Heart right ventricle (tissue), 16 donors: ENCODE measurements at places on chromosomes 4 and X. TPM values are rescaled to one million over a fixed set of nuclear protein-coding genes. Genes with fewer than 3 reads are reported as not detected.
A peak's percentile ranks its signal among the peaks of the same experiment; 100 is the strongest.

- H3K4me3 ChIP-seq: no peak overlapping the region
- H3K27me3 ChIP-seq: no peaks in the 10 kb centered on the region
- H3K36me3 ChIP-seq: no peaks in the 10 kb centered on the region
- H3K4me1 ChIP-seq: no peaks in the 10 kb centered on the region
These were observed 48.3 kb downstream of the AMELX start for GRCh38 chrX:11341274-11342201.

- H3K36me3 ChIP-seq: no peaks in the 10 kb centered on the region
- H3K4me3 ChIP-seq: no peak overlapping the region
- no peaks in the 10 kb centered on the region for H3K27me3 ChIP-seq
- no peak overlapping the region for H3K27ac ChIP-seq
- DNase-seq: no peak
- H3K4me1 ChIP-seq: peaks cover 12% of the 10 kb centered on the region
These were observed 134.5 kb downstream of the BTC start for GRCh38 chr4:74659576-74660411.

GRCh38 chr4:48746608-48747362 is 33.3 kb downstream of the FRYL start:
- no peak for DNase-seq
- no peak overlapping the region for H3K4me3 ChIP-seq
- peaks cover 57% of the 10 kb centered on the region for H3K4me1 ChIP-seq
- no peaks in the 10 kb centered on the region for H3K36me3 ChIP-seq
- no peaks in the 10 kb centered on the region for H3K27me3 ChIP-seq

DNA sequence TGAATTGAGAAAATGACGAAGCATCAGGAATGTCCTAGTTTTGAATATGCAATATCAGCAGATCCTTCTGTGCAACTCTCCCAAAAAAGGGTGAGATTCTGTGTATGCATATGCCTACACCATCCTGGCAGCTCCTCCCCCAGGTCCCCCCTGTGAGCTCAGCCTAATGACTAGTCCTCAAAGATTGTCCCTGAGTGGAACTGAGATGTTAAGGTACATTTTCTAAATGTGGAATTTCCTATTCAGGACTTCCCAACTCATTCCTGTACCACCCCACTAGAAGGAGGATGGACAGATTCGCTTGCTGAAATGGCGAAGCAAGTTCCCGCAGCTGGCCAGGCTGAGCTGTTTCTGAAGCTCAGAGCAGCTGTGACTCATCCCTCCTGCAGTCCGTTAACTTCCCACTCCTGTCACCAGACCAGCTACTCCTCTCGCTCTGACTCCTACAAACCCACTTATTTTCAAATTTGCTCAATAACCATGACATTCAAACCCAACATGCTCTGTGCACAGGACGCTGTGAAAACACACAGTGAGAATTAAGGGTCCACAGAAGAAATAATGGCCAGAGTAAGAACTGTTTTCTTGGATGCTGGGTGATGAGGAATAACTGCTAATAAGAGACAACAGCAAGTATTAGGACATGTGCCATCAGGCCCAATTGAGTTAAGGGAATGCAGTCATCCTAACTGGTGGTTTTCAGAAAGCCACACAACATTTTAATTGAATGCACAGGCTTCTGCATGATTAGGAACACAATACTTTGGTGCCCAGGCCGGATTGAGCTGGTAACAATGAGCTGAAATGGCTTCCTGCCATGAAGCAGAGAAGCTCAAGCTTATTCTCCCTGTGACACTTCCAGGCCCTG is 40.0 kb upstream of the IRF2 start:
- no peaks in the 10 kb centered on the region for H3K36me3 ChIP-seq
- H3K4me1 ChIP-seq: peaks cover 10% of the 10 kb centered on the region
- DNase-seq: peak; percentile 33
- H3K27ac ChIP-seq: no peak overlapping the region

GRCh38 chr4:174521800-174522182 is 497 bp downstream of the HPGD start:
- no peaks in the 10 kb centered on the region for H3K36me3 ChIP-seq
- no peak overlapping the region for H3K27ac ChIP-seq
- peak; percentile 3 for DNase-seq
- peak overlapping the region; percentile 69 for H3K4me3 ChIP-seq

- no peaks in the 10 kb centered on the region for H3K27me3 ChIP-seq
- no peaks in the 10 kb centered on the region for H3K36me3 ChIP-seq
- no peak overlapping the region for H3K4me3 ChIP-seq
- no peaks in the 10 kb centered on the region for H3K4me1 ChIP-seq
- H3K27ac ChIP-seq: no peak overlapping the region
These were observed 198.8 kb downstream of the VEGFC start for GRCh38 chr4:176593943-176594342.

GRCh38 chrX:45743081-45743533 is 542.4 kb upstream of the DIPK2B start:
- H3K36me3 ChIP-seq: no peaks in the 10 kb centered on the region
- H3K27me3 ChIP-seq: no peaks in the 10 kb centered on the region
- H3K4me1 ChIP-seq: peaks cover 4% of the 10 kb centered on the region
- H3K27ac ChIP-seq: no peak overlapping the region

- no peaks in the 10 kb centered on the region for H3K27me3 ChIP-seq
- DNase-seq: no peak
- no peak overlapping the region for H3K4me3 ChIP-seq
- no peak overlapping the region for H3K27ac ChIP-seq
These were observed 25.0 kb downstream of the RFC1 start for GRCh38 chr4:39341075-39341725.

GRCh38 chr4:5887011-5887360 is 5.9 kb downstream of the CRMP1 start:
- H3K27me3 ChIP-seq: peaks cover 57% of the 10 kb centered on the region
- peak overlapping the region; percentile 54 for H3K4me3 ChIP-seq
- no peak overlapping the region for H3K27ac ChIP-seq
- H3K36me3 ChIP-seq: no peaks in the 10 kb centered on the region
- DNase-seq: no peak

- no peaks in the 10 kb centered on the region for H3K36me3 ChIP-seq
- H3K4me3 ChIP-seq: no peak overlapping the region
- H3K27me3 ChIP-seq: no peaks in the 10 kb centered on the region
- H3K27ac ChIP-seq: no peak overlapping the region
These were observed 39.3 kb downstream of the PAGE1 start for GRCh38 chrX:49656533-49656932.

GRCh38 chr4:87038837-87039615 is 104.2 kb downstream of the AFF1 start:
- no peak overlapping the region for H3K4me3 ChIP-seq
- H3K27me3 ChIP-seq: no peaks in the 10 kb centered on the region
- peak overlapping the region; percentile 80 for H3K27ac ChIP-seq
- peak; percentile 71 for DNase-seq
- H3K4me1 ChIP-seq: peaks cover 83% of the 10 kb centered on the region
- no peaks in the 10 kb centered on the region for H3K36me3 ChIP-seq

DNA sequence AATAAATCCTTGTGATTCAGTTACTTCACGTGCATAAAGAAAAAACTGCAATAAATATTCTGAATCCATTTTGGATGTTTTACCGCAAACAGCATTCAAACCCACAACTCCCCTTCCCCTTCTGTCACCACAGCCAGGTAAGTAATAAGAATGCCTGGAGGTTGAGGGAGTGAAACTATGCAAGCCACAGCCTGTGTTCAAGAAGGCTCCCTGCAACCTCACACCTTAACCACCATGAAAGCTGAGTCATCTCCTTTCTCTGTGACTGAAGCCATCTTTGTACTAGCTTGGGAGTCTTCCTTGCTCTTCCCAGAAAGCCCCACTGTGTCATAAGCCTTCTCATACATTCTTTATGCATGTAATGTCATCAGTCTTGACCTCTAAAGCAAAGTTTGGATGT is 297.0 kb upstream of the PUDP start:
- H3K4me3 ChIP-seq: no peak overlapping the region
- no peaks in the 10 kb centered on the region for H3K4me1 ChIP-seq
- DNase-seq: no peak
- no peaks in the 10 kb centered on the region for H3K36me3 ChIP-seq
- no peak overlapping the region for H3K27ac ChIP-seq
- H3K27me3 ChIP-seq: no peaks in the 10 kb centered on the region

DNA sequence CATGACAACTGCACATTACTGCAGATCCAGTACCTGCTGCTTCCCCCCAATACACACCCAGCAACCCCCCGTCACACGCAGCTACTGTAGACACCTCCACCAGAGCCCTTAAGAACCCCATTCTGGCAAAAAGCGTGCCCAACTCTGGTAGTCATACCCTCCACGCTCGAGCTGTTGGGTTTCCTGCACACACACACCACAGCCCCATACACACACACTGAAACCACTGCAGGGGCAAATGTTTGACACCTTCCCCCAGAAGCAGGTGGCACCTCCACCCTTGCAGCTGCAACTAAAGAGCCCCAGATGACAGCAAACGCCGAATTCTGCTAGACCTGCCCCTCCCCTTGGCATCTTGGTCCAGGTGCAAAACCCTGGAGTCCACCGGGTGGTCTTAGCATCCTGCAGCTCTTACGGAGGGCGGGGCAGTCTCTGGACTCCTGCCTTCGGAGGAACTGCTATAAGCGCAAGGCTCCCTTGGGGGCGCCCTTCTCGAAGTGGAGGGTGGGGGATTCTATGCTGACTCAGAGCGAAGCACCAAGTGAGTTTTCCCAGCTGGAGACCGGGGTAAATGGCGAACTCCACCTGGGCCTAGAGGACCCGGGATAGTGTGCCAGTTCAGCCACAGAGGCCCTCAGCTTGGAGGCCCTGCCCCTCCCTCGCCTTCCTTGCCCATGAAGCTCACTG is 1.5 kb downstream of the FRMPD3 start:
- H3K27ac ChIP-seq: no peak overlapping the region
- no peaks in the 10 kb centered on the region for H3K36me3 ChIP-seq
- no peak for DNase-seq
- H3K4me1 ChIP-seq: no peaks in the 10 kb centered on the region

DNA sequence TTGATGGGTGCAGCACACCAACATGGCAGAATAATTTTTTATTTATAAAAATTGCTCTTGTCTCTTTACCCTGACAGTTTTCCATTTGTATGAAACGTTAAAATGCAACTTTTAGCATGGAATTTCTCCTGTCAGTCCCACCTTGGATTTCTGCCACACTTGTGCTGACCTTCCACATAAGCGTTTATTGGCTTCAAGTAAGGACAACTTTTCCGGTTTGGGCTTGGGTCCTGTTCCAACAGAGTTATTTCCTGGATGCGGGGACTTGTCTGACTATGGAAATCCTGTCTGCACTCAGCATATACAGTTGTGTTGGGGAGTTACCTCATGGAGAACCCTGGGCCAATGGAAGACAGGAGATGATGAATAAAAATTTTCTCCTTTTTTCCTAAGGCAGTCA is 294.7 kb downstream of the NAF1 start:
- no peak overlapping the region for H3K27ac ChIP-seq
- no peaks in the 10 kb centered on the region for H3K27me3 ChIP-seq
- no peak overlapping the region for H3K4me3 ChIP-seq
- no peak for DNase-seq
- H3K36me3 ChIP-seq: no peaks in the 10 kb centered on the region
- no peaks in the 10 kb centered on the region for H3K4me1 ChIP-seq

GRCh38 chr4:124939908-124940307 is 227.4 kb upstream of the ANKRD50 start:
- no peak for DNase-seq
- no peaks in the 10 kb centered on the region for H3K27me3 ChIP-seq
- H3K4me3 ChIP-seq: no peak overlapping the region
- H3K4me1 ChIP-seq: no peaks in the 10 kb centered on the region
- peak overlapping the region; percentile 62 for H3K27ac ChIP-seq
- H3K36me3 ChIP-seq: no peaks in the 10 kb centered on the region

DNA sequence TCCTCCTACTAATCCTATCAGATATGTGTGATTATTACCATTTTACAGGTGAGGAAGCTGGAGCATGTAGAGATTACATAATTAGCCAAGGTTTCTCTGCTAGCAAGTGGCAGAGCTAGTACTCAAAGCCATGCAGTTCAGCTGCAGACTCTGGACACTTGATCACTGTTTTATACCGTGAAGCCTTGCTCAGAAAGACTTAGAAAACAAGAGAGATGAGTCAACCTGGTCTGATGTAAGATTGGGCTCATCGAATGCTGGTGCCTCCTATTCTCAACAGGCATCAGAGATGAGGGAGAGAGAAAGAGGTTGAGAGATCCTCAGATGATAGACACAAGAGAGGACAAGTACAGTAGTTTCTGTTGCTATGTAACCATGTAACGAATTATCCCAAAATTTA is 19.0 kb upstream of the PDE5A start:
- H3K4me3 ChIP-seq: no peak overlapping the region
- H3K4me1 ChIP-seq: no peaks in the 10 kb centered on the region

DNA sequence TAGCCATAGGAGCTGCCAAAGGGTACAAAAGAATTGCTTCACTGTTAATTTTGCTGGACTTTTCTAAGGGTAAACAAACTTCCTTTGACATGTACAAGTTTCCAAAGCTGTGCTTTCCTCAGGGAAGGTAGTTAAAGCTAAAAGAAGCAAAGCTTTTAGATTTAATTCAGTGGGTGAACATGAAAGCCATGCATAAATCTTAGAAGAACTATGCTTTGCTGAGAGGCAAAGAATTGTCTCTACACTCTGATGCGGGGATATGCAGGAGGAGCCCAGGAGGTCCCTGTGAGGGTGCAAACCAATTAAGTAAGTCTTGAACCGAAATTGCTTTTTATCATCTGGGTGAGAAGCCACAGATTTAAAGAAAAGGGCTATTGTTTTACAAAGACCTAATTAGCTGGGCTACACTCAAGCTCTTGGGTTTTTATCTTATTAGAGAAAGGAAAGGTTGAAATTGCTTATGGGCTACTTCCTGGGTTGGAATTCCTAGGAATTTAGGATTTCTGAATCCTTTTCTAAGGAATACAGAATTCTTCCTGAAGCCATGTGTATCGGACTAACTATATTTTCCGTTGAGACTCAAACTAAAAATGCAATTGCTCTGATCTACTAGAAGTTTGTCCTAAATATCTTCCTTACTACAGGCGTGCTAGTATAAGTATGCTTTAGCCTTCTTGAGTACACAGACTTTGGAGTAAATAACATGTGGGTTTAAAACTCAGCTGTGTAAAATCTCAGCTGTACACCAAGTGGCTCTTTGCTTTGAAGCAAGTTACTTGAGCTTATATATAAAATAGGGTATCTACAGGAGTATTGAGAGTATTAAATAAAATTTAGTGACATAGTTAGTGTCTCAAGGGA is 188.4 kb upstream of the ANK2 start:
- H3K36me3 ChIP-seq: no peaks in the 10 kb centered on the region
- peaks cover 3% of the 10 kb centered on the region for H3K4me1 ChIP-seq
- H3K4me3 ChIP-seq: no peak overlapping the region

The C1GALT1C1 gene
- 22.7 TPM for total RNA-seq

The NXF2B gene
- not detected for total RNA-seq

The TSPAN7 gene
- total RNA-seq: 30.8 TPM

The ZNF711 gene
- 1.8 TPM for total RNA-seq

The CXCL3 gene
- total RNA-seq: not detected

The RASGEF1B gene
- total RNA-seq: 2.9 TPM

The MAGEC2 gene
- not detected for total RNA-seq

The FBXL5 gene
- total RNA-seq: 85.2 TPM
